ENCODE measurements at places on chromosomes 6 and 20.

DNA sequence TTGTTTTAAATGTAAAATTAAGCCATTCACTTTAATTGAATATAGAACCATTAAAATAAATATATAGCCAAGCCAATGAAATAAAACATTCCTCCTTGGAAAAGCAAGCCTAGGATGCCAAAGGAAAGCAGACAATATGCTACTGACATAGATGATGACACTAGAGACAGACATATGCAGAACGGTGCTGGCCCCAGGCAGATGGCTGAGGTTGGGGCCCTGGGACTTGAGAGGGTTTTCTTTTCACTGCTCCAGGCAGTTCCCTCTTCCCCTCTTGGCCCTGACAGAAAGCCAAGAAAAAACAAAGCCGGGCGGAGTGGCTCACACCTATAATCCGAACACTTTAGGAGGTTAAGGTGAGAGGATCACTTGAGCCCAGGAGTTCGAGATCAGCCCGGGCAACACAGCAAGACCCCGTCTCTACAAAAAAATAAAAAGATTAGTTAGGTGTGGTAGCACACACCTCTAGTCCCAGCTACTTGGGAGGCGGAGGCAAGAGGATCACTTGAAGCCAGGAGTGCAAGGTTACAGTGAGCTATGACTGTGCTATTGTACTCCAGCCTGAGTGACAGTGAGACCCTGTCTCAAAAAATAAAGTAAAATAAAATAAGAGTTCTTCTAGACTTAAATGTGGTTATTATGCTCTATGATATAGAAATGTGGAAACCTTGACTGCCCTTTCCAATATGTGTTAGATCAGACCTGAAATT lies 31.2 kb downstream of the FASTKD5 start:
- no peak for DNase-seq

- no peak for DNase-seq
Measured at GRCh38 chr20:42714298-42715141, 475.2 kb downstream of the PTPRT start.

DNA sequence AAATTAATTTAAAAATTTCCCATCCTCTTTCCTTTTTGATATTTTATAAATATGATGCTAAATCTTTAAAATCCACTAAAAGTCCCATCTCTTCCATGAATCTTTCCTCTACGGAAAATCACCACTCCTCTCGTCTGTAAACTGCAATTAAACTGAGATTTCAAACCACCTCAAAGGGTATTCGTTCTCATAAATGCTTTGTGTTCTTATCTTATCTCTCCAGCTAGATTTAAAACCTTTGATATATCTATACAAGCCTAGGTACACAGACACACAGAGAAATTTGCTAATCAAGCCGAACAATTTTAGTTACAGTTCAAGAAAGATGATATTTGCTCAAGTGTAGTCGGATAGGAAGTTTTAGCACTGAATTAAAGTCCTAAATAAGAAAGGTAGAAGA lies 214.6 kb upstream of the PRDM1 start:
- DNase-seq: no peak

DNA sequence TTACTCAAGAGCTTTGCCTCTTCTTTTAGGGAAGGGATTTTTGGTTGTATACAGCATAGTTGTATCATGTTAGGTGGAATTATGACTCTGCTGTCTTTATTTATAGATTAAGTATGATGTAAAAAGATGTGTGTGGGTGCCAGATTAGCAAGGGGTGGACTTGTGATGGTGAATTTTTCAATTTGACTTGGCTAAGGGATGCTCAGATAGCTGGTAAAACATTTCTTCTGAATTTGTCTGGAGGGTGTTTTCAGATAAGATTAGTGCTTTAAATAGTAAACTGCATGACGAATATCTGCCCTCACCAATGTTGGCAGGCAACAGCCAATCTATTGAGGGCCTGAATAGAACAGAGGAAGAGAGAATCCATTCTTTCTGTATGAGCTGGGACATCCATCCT lies 173.3 kb upstream of the TNFAIP3 start:
- no peak for DNase-seq
